ENCODE measurements at places on chromosomes 1 and 21.

- no peak for DNase-seq
These were observed 574.7 kb upstream of the ADGRL2 start for GRCh38 chr1:81225789-81226602.

- no peak for DNase-seq
These were observed 59.0 kb downstream of the MTR start for GRCh38 chr1:236853921-236854604.

GRCh38 chr1:25811384-25812082 lies 8.2 kb upstream of the MTFR1L start:
- no peak for DNase-seq

DNA sequence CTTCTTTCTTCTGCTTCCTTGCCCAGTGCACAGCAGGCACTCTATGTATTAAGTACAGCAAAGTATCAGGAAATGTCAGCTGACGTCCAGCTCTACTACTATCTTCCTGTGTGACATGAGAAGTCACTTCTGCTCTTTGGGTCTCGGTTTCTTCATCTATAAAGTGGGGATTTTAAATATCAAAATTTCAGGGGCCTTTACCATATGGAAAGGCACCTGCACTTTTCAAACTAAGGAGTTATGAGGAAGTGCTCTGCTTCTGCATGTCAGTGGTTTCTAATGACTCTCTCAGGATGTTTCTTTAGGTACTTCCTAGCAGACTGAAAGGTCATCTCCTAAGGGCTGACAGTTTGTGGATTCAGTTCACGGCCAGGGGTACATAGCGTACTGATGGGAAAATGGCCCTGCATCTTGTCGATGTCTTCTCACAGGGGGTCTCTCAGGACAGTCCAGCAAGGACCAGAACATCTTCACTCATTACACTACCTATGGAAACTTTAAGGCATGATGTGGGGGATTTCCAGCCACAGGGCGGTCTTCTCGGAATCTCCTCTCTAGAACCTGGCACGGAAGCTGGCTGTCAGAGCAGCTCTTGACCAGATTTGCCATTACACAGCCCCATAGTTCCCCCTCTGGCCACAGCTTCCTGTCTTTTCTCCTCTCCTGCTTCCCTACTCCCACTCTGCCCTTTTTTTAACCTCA lies 42.0 kb upstream of the MTF1 start:
- DNase-seq: no peak

- no peak for DNase-seq
These were observed 173.2 kb downstream of the CACNA1E start for GRCh38 chr1:181656491-181656890.

DNA sequence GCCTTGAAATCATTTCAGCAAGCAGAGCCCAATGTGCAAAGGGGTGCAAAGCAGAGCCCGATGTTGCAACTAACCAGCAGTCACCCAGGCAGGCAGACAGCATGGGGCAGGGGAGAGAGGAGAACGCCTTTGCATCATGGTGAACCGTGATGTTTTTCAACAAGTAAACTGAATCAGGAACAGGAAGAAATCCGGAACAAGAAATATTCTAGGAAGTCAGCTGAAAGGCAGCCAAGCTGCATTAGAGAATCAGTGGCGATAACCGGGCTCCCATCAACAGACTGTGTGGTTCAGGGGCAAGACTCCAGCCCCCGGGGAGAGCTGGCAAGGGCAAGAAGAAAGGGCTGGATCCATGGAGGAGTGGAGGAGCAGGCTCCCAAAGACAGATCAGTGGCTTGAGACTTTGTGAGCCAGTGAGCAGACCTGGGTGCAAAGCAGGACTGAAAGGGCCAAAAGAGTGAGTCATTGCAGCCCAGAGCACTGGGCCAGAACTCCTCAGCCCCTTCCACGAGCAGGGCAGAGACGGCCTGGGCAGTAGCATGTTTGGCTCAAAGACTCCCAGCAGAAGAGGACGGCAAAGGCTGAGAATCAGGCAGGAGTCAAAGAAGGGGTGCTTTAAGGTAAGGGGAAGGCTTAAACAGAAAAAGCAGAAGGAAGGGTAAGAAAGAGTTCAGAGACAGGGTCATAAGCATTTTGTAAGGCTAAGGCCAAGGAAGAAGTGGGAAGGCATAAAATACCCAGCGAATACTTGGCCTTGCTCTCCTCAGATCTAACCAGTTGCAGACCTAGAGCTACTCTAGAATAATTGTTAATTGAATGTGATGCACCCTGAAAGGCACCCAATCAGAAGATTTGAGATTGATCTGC lies 155.0 kb downstream of the SETD4 start:
- DNase-seq: no peak

DNA sequence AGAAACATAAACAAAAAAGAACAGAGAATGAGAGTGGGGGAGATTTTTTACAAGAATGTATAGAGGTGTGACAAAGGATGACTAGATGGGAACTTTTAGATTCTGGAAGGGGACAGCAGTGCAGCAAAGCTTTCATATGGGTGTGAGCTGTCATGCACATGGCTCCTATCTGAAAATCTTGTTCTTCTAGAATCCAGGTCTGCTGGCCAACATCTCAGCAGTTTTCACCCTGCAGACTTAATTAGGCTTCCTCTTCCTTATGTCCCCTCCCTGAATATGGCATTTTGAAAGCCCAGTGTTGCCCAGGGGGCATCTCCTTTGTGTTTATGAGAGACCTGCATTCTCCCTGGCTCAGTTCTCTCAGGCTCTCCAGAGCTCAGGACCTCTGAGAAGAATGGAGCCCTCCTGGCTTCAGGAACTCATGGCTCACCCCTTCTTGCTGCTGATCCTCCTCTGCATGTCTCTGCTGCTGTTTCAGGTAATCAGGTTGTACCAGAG lies at the start of gene CYP4Z1:
TSS of gene CYP4Z1 (plus strand) at position 135 of the 498 bp plus-strand sequence. CDS start at position 395, 260 bp downstream.
- DNase-seq: no peak

GRCh38 chr1:86747304-86747703 lies 42.9 kb downstream of the SH3GLB1 start:
- no peak for DNase-seq

DNA sequence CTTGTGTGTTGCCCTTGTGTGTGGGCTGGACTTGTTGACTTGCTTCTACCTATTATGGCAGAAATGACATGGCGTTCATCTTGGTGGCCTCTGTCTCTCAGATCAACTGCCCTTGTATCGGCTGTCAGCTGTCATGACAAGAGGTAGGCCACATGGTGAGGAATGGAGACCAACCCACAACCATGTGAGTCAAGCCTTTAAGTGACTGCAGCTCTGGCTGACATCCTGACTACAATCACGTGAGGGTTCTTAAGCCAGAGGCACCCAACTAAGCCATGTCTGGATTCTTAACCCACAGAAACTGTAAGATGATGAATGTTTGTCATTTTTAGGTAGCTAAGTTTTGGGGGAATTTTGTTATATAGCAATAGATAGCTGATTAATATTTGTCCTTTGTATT lies 82.1 kb downstream of the KCND3 start:
- DNase-seq: no peak

DNA sequence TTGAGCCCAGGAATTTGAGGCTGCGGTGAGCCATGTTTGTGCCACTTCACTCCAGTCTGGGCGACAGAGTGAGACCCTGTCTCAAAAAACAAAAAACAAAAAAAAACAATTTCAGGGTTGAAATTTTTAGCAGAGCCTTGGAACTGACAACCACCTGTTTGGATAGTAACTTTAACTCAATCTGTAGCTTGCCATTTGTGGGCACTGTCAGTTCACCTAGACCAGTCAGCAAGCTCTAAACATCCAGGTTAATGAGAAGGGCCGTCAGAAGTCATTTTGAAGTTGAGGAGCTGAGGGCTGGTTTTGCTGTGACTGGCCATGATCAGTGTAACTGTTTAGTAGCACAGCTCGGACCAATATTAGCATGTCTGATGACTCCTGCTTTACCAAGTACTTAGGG lies 8.4 kb downstream of the TRAPPC10 start:
- no peak for DNase-seq

DNA sequence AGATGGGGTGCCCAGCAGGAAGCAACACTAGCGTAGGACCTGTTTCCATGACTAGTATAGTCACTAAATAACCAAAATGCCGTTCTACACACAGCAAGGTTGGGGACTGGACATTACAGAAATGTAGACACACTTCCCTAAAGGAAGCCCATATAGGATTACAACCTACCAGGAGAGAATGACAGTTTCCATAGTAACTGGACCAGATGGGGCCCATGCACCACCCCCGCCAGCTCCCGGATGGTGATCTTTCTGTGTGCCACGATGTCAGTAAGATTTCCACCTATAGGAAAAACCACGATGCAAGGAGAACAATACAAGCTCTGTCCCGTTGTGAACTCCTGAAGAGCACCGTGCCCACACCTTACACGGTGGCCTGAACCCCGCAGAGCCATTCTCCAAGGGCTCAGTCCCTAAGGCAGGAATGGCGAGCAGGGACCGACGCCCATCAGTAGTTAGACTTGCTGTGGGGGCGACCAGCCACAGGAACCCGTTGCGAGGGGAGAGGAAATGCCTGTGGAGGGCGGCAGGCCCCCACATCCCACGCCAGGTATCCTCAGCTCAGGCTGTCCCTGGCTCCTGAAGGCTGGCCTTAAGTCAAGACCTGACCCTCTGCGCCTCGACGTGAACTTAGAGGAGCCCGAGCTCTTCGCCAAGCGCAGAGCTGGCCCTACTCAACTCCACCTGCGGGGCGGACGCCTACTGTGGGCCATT lies 13.6 kb upstream of the CEP85 start:
- DNase-seq: no peak

GRCh38 chr1:168419736-168420135 lies 124.1 kb downstream of the XCL2 start:
- DNase-seq: no peak

GRCh38 chr1:232045139-232045994 lies 418.8 kb downstream of the DISC1 start:
- no peak for DNase-seq

- DNase-seq: peak; percentile 24
These were observed 2.6 kb upstream of the CC2D1B start for GRCh38 chr1:52368383-52369172.

DNA sequence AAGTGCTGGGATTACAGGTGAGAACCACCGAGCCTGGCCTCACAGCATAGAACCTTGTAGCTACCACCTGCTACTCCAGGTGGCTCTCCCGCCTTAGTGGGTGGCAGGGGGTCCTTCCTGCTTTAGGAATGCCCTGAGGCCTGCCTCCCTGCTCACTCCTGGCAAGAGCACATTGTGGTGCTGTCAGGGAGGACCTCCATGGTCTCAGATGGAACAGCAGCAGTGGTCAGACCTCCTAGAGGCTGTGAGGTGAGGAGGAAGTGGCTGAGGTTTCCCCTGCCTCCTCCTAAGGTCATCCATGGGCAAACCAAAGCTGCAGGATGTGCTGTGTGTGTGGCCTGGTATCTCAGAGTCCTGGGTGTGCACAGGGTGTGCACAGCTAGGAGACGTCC lies 6.7 kb downstream of the SOX13 start:
- no peak for DNase-seq

- no peak for DNase-seq
These were observed 30.9 kb downstream of the SLC37A1 start for GRCh38 chr21:42544544-42544943.

All from stimulated activated CD4-positive, alpha-beta T cell treated with anti-CD3 and anti-CD28 coated beads, Interleukin-15, amount 100 ng/mL, for 48 hours (primary cell).